NCI-H460 (cell line): ENCODE measurements at places on chromosomes 4 and X.

DNA sequence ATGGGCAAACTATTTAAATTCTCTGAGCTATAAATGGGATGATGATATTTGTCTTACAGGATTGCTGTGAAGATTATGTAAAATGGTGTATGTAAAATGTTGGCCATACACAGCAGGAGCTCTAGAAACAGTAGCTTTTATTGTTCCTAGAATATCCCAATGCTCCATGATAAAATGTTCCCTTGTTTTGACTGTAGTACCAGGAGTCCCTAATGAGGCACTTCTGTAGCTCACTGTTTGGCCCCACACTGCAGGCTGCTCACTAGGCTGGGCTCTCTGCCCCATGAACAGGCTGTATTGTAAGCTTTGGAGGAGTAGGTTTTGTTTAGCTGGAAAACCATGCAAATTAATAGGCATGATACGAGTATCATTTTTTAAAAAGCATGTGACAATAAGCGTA, 3.3 kb upstream of the FGA start:
- no peak for DNase-seq

- no peak for DNase-seq
Measured at GRCh38 chr4:153676984-153677383, 7.1 kb upstream of the TLR2 start.

- no peak for DNase-seq
Measured at GRCh38 chr4:127219232-127219631, 413.5 kb upstream of the INTU start.

DNA sequence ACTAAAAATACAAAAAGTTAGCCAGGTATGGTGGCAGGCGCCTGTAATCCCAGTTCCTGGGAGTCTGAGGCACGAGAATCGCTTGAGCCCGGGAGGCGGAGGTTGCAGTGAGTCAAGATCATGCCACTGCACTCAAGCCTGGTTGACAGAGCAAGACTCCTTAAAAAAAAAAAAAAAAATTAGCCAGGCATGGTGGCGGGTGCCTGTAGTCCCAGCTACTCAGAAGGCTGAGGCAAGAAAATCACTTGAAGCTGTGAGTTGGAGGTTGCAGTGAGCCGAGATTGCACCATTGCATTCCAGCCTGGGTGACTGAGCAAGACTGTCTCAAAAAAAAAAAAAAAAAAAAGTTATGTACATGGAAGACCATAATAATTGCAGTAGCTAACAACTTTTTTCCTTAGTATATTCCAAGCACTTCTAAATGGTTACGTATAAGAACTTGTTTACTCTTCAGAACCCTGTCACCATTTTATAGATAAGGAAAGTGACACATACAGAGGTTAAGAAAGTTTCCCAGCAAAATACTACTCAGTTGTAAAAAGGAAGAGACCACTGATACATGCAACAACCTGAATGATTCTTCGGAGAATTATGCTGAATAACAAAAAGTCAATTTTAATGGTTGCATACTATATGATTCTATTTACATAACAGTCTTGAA, 24.5 kb downstream of the RUFY3 start:
- no peak for DNase-seq

DNA sequence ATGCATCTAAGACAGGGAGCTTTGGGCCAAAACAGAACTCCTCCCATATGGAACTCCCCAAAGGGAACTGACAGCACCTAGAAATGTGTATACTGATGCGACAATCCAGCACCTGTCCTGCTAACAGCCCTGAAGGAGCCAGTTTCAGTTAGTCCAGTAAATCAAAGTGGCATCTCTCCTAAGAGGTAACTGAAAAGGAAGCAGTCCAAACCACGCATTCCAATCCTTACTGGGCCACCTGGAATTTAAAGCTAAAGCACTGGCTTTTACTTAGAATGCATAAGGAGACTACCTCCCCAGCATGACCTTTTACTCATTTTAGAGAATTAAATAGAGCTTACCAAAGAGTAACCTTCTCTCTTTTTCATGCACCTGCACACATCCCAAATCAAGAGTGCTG, 586.8 kb upstream of the PITX2 start:
- DNase-seq = no peak

DNA sequence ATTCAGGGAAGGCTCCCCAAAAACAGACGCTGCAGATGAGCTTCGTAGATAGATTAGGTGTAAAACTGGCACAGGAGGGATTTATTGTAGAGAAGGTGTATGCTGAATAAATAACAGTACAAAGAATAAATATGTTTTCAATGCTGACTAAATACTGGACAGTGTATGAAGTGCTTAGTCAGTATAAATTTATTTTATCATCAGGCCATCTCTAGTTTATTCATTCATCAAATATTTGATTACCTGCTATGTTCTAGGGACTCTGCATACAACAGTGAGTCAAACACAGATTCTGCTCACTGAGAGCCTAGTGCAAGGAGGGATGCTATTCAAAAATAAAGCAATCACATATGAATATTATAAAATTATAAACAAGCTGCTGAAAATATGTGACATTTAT, 63.6 kb upstream of the TSPAN5 start:
- DNase-seq = no peak
